CD4-positive, alpha-beta T cell treated with Interleukin-6 at 100 ng/mL for 8 hours (primary cell): ENCODE measurements at places on chromosomes 7 and 10.

GRCh38 chr7:72343991-72344390 is 68.1 kb downstream of the CALN1 start:
- no peak for DNase-seq

GRCh38 chr10:34297541-34298345 is 517.4 kb downstream of the PARD3 start:
- no peak for DNase-seq

DNA sequence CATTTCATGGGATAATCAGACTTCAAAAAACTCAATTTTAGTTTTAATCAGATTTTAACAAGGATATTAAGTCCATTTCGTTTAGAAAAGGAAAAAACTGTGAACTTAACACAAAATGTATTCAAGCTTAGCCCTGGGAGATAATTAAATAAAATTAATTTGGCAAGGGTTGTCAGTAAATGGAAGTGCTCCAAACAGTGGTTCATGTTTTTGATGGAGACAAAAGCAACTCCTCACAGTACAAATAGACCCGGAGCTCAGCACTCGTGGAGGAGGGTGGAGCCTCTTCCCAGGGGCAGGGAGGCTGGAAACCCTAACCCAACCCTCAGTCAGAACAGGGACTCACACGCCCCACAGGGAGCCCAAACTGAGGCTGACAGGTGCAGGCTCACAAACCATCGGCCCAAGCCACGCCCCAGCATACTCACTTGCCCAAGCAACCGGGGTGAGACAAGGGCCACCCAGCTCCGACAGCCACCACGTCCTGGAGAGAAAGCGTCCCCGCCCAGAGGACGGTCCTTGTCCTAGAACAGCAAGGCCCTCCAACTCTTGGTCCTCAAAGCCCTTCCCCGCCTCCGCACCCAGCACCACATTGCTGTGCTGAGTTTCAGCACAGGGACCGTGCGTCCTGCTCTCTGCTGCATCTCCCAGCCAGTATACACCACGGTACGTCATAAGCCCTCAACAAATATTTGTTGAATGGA is 39.8 kb downstream of the MAD1L1 start:
- DNase-seq: no peak

DNA sequence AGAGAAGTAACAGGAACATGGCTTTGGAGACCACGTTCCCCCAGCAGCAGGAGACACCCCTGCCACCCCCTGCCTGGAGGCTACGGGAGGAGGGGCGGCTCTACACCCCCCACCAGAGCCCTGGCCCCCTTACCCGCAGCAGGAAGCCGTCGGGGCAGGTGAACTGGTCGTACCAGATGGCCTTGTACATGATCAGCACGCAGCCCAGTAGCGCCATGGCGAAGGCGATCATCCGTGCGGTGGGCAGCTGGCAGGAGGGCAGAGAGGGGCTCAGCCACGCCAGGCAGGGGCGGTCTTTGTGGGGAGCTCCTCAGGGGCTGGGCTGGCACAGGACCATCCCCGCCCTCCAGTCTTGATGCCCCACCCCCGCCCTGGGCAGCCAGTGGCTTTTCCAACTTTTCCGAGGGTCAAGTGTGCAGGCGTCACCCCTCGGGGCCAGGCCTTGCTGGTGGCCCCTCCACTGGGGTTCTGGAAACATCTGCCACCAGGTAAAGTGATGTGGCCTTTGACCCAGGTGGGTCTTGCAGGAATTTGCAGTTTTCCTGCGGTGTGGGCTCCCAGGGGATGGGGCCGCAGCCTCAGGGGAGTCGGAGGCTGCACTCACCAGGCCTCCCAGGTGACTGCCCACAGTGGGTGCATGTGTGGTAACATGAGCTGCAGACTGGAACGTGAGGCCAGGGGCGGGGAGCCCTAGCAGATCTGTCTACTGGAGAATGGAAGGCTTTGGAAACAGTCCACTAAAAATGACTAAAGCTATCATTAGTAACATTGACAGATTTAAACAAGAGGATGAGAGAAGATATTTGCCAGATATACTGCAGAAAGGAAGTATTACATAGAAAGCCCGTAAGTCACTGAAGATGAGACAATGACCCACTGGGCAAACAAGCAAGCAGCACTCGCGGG is 9.7 kb downstream of the CALY start:
- DNase-seq: no peak

GRCh38 chr7:45246339-45246738 is 88.7 kb downstream of the RAMP3 start:
- no peak for DNase-seq

- DNase-seq: no peak
Measured at GRCh38 chr7:101901661-101902491, 84.5 kb downstream of the CUX1 start.

DNA sequence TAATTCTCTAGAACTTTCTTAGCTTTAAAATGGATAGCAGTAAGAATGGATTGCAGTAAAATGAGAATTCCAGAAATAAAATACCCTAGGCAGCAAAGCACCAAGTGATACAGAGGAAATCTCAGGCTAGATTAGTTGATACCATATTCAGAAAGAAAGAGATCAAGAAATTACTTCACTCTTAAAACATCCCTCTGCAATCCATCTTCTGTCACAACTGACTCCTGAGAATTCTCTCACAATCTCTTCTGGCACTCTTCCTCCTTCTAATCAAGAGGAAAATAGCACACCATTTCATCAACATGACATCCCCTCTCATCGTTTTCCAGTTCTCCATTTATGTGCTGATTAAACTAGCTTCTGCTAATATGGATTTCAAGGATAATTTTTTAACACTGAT is 42.2 kb upstream of the LAMB1 start:
- no peak for DNase-seq

- DNase-seq: no peak
Measured at GRCh38 chr10:119398996-119399395, 143.5 kb downstream of the RGS10 start.

- no peak for DNase-seq
Measured at GRCh38 chr7:121480566-121481335, 84.6 kb upstream of the FAM3C start.

DNA sequence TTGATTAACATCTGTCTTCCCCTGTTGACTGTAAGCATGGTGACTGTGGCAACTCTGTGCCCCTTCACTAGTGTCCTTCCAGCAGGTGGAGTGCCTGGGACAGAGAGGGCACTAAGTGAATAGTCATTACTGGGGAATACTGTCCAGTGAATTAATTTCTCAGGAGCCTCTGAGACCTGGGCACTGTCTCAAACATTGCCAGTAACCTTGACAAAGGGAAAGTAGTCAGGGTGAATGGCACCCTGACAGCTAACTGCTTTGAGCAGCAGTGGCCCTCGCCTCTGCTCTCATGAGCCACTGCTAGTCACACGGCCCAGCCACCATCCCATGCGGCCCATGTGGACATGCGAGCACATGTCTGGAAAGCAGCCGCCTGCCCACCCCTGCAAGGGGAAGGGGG is 13.1 kb upstream of the GRB10 start:
- no peak for DNase-seq

DNA sequence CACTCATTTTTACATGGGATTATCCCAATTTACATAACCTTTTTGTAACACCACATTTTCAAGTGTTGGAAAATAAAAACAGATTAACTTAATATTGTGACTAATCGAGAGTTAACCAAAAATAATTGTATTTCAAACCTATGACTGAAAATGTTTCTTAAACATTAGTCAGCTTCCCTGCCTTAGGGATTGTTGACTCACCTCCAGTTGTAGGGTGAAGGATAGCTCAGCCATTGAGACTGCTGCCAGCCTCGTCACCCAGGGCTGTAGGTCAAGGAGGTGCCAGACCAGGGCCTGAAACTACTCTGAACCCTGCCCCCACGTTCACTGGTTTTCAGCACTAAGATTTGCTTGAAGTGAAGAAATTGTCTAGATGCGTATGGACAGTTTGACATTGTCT is 351.2 kb downstream of the GFRA1 start:
- no peak for DNase-seq
